ENCODE measurements at places on chromosomes 4 and X.

DNA sequence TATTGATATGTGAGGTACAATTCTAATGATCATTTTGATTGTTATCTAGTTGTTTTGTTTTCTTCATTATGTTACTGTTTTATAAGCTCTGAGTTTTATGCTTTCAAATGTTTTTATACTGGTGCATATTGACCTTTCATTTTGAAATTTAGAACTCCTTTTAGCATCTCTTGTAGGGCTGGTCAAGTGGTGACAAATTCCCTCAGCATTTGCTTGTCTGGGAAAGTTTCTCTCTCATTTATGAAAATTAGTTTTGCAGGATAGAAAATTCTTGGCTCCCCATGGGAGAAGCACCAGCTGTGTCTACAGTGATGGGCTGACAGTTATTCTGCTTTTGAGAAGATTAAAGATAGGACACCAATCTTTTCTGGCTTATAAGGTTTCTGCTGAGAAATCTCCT lies 105.3 kb upstream of the SPRY1 start:
- DNase-seq, result no peak

DNA sequence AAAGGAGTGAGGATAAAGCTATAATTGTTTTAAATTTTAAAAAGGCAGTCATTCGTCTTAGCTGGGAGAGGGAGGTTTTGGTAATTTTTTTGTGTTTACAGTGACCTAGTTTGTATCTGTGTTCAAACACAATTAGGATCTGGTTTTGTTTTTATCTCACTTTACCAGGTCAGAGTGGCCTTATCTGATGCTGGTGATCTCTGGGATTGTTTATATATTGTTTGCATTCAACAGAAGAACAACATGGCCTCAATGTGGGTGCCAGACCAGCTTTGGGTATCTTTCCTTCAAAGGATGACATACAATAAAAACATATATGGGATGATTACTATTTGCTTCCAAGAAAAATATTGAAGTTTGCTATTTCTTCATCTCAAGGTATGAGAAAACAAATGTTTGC lies 272.2 kb upstream of the UGT8 start:
- no peak for DNase-seq

DNA sequence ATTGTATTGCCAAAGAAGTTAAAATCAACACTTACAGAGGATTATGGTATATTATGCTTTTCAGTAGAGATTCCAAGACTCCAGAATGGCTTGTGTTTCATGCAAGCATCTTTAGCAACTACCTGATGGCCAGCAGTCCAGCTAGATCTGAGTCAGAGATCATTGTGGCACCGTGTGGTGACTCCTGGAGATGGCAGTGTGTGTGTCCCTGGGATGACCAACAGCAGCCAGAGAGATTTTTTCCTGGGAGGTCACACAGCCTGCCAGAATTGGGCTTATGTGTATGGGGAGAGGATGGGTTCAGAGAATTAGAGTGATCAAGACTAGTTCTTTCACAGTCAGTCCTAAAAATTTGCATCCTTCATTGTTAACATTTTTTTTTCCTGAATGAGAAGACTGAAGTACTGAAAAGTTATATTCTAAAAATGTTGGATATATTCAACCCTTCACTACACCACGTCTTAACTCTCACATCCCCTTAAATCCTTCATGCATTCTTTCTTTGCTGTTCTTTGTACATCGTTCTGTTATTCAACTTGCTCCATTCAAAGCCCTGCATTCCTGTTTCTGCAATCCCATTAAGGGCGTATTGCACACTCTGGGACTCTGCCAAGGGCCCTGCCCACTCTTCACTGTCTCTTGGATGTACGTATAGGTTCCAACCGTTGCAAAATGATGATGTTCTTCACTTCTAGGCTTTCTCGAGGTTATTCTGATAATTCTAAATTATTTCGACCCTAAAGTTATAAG lies 12.4 kb downstream of the TENM3 start:
- no peak for DNase-seq

- no peak for DNase-seq
Measured at GRCh38 chrX:68833855-68834331, 5.1 kb downstream of the EFNB1 start.

GRCh38 chr4:38673130-38673978 lies 9.4 kb downstream of the KLF3 start:
- DNase-seq, result no peak

GRCh38 chr4:101337688-101338087 lies 9.6 kb downstream of the PPP3CA start:
- DNase-seq, result no peak

- peak; percentile 29 for DNase-seq
Measured at GRCh38 chrX:45766981-45767501, 566.4 kb upstream of the DIPK2B start.

DNA sequence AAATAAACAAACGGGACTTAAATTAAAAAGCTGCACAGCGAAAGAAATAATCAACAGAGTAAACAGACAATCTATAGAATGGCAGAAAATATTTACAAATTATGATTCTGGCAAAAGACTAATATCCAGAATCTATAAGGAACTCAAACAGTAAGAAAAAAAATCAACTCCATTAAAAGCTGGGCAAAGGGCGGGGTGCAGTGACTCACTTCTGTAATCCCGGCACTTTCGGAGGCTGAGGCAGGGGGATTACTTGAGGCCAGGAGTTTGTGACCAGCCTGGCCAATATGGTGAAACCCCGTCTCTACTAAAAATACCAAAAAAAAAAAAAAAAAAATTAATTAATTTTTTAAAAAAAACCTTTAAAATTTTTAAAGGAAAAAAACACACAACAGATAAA lies 109.0 kb downstream of the ATP11C start:
- DNase-seq, result no peak

DNA sequence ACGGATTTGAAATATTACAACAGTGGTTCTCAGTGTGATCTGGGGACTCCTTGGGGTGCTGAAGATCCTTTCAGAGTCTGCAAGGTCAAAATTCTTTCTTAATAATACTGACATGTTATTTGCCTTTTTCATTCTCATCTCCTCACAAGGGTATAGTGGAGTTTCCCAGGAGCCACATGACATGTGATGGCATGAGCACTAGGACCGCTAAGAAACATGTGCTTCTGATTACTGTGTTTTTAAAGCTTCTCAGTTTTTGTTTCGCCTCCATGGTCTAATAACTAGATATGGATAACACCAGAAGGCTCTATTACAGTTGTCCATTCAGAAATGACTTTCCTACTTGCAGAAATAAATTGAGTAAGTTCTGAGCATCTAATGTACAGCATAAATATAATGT lies 156.1 kb downstream of the RAB28 start:
- DNase-seq, result no peak

DNA sequence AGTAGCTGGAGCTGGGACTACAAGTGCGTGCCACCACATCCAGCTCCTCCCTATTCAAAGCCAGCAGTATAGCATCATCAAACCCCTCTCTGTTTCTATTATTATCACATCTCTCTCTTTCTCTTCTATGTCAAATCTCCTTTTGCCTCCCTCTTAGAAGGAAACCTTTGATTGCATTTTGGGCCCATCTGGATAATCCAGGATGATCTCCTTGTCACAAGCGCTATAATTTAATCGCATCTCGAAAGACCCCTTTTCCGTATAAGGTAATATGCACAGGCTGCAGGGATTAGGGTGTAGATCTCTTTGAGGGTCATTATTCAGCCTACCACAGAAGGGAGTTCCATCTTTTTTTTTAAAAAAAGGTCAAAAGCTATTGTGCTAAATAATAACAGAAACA lies 46.4 kb upstream of the TBC1D9 start:
- DNase-seq, result no peak

GRCh38 chrX:13489454-13489853 lies 79.9 kb upstream of the EGFL6 start:
- no peak for DNase-seq

DNA sequence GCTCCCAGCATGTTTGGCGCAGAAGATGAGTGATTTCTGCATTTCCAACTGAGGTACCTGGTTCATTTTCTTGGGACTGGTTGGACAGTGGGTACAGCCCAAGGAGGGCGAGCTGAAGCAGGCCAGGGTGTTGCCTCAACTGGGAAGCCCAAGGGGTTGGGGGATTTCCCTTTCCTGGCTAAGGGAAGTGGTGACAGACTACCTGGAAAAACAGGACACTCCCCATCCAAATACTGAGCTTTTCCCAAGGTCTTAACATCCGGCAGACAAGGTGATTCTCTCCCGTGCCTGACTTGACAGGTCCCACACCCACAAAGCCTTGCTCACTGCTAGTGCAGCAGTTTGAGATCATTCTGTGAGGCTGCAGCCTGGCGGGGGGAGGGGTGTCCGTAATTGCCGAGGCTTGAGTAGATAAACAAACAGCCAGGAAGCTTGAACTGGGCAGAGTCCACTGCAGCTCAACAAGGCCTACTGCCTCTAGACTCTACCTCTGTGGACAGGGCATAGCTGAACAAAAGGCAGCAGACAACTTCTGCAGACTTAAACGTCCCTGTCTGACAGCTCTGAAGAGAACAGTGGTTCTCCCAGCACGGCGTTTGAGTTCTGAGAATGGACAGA lies 307.7 kb upstream of the ARSJ start:
- DNase-seq, result no peak

DNA sequence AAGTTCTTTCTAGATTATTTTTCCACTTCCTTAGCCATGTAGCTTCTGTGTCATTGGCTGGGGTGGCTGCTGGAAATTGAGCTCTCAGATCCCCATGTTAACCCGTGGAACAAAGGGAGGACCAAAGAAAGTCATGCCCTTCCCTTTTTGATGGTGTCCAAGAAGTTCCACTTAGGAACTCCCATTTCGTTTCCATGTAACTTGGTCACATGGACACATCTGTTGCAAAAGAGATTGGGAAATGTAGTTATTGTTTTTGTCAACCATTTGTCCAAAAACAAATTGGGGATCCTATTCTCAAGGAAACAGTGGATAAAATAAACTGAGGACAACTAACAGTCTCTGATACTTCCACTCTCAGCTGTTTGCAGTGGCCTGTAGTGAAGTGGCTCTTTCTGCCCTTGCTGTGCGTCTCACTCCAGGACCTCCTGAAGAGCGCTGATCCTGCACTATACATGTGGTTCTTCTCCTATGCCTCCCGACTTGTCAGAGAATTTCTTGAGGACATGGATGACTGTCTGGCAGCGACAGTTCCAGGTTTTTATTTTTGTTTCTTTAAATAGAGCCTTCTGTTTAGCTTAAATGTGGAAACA lies 125.3 kb upstream of the LNX1 start:
- DNase-seq, result no peak

GRCh38 chr4:141021397-141022110 lies 111.7 kb downstream of the RNF150 start:
- no peak for DNase-seq

- no peak for DNase-seq
Measured at GRCh38 chrX:18294893-18295292, 59.6 kb downstream of the SCML2 start.

DNA sequence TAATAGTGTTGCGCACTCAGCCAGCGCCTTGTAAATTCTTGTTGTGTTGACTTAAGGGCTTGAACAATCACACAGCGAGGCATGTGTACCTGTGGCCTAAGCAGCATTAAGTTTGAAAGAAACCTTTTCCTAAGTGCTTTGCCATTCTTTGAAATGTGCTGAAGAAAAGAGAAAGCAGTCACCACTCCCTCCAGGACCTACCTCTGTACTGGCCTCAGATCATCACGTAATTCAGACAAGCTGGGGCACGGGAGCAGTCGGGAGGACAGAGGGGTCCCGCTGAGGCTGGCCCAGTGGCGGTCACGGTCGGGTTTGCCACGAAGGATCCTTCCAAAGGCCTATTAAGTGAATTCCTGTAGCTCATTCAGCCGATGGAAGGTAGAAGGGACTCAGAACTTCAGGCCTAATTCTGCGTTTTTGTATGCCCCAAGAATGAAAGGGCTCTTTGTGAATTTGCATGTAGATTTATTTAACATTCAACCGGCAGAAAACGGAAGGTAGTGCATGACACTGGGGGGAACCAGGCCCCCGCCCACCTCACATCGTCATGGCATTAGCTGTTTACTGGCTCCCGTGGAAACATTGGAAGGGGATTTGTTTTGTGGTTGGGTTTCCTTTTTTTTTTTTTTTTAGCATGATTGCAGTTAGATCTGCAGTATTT lies 106.3 kb downstream of the TRAPPC11 start:
- DNase-seq, result no peak

DNA sequence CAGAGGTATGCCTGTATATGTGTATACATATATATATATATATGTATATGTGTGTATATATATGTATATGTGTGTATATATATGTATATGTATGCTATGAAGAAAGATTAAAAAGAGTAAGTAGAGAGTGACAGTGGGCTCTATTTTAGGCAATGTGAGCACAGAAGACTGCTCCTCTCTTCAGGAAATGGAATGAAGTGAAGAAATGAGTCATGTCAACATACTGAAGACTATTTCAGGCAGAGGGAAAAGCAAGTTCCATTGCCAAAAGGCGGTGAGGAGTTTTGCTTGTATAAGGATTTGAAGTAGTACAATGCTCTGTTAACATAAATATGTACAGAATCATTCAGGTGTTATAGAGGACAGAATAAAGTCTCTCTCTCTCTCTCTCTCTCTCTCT lies 773.2 kb upstream of the FTHL17 start:
- peak; percentile 1 for DNase-seq

DNA sequence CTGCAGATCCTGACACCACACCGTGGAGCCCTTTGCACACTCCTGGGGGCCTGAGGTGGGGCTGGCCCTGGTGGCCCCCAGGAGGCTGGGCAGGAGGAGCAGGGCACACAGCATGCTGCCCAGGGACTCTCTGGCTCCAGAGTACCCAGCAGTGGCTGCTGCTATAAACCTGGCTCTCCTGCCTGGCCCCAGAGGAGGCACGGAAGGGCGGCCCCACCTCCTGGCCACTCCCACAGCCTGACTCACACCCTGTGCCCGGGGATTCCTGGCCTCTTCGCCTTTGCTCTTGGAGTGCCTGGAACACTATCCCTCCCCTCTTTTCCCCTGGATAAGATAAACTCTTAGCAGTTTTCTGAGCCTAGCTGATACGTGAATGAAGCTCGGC lies at the start of gene PSAPL1:
TSS of gene PSAPL1 (minus strand) at position 165 of the 385 bp plus-strand sequence. CDS start at position 114, 51 bp downstream.
- no peak for DNase-seq

DNA sequence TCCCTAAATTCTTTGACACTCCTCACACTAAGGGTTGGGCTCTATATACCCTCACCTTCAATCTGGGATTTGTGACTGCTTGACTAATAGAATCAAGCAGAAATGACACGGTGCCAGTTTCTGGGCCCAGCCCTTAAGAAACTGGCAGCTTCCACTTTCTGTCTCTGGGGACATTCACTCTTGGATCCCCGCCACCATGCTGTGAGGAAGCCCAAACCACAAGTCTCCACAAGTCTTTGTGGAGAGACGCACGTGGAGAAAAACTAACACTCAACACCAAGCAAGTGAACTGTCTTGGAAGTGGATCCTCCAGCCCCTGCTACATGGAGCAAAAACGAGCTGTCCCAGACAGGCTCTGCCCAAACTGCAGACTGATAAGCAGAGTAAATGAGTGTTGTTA lies 1.1 kb upstream of the EDNRA start:
- peak; percentile 37 for DNase-seq

DNA sequence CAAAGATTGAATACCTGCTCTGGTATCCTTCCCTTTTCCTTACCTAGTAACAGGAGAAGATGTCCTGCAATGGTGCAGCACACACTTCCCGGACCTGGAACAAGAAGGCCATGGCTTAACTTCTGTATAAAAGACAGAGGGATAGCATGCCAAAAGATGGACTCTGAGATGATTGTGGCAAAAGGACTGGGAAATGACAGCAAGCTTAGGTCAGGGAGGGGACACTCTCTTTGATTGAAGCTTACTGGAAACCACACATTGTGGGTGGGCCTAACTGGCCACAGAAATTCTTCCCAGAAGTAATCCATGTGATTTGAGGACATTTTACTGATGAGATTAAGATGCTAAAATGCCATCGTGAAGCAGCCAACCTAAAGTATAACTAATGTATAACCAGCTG lies 71.0 kb upstream of the OTUD4 start:
- DNase-seq, result no peak

All from Kasumi-1 (cell line).